Myometrial cell (primary cell): ENCODE measurements at places on chromosomes 6 and 20. TPM values are rescaled to one million over a fixed set of nuclear protein-coding genes. Genes with fewer than 3 reads are reported as not detected.

The TAP2 gene
- total RNA-seq = 13.8 and 15.6 TPM in 2 replicates

The PROCR gene
- total RNA-seq = 79.9 and 89.7 TPM in 2 replicates

The LY6G6D gene
- total RNA-seq = not detected in 2 replicates

The SEMG1 gene
- total RNA-seq = not detected in 2 replicates

The AFG1L gene
- 2.9 and 6.0 TPM in 2 replicates for total RNA-seq

The ADGRF1 gene
- total RNA-seq = not detected in 2 replicates

The ADGRF5 gene
- total RNA-seq = not detected in 2 replicates

The HSPA12B gene
- 0.18 TPM in 1 of 2 replicates, not detected in the other for total RNA-seq

The MYH7B gene
- under 0.01 TPM in 1 of 2 replicates, not detected in the other for total RNA-seq
